ENCODE measurements at places on chromosomes 4 and X.

GRCh38 chr4:14994242-14994641 lies 8.0 kb upstream of the CPEB2 start:
- DNase-seq: no peak

GRCh38 chrX:111348429-111348828 lies 63.6 kb downstream of the DCX start:
- no peak for DNase-seq

DNA sequence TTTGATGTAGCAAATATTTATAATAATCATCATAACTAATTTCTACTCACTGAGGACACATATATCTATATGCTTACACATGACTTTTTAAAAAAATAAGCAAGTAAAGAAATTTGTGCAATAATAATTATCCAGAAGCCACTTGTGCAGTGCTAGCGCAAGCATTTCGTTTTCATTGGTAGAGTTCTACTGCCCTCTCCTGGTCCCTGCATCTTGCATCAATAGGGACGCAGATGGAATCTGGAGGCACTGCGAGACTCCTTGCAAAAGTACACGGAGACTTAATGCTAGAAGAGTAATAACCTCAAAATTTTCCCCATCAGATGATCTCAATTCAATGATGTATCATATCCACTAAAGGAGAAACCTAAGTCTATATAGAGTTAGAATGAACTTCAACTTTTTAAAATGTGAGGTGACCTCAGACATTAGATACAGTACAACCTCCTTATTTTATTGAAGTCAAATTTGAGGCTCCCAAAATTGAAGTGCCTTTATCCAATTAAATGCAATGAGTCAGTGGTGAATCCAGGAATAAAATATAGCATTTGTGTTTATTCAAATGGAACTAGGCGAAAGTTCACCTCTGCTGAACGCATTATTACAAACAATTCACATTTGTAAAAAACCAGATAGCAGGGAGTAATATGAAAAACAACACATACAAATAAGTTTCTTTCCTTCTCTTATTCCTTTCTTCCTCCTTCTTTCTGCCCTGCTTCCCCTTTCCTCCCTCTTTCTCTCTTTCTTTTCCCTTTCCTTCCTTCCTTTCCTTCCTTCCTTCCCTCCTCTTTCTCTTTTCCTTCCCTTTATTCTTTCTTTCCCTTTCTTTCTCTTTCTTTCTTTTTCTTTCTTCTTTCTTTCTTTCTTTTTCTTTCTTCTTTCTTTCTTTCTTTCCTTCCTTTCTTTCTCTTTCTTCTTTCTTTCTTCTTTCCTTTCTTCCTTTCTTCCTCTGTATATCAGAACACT lies 450.0 kb downstream of the ANKRD50 start:
- no peak for DNase-seq

DNA sequence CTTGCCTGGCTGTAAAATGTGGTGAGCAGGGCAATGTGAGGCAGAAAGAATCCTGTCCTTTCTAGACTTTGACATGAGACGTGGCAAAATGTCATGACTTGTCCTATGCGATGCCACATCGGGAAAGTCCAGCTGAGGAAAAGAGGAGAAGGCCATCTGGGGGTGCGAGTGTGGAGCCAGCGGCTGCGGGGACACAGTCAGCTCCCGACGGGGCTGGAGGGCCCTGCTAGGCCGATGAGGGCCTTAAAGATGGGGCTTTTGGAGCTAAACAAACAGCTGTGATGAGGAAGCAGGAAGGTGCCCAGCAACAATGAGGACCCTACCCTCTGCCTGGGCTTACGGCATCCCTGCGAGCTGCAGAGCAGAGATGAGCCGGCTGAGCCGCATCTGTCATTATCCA lies 7.7 kb downstream of the CPZ start:
- no peak for DNase-seq

- no peak for DNase-seq
Observed at GRCh38 chr4:101115887-101116286, 231.4 kb downstream of the PPP3CA start.

All from activated CD8-positive, alpha-beta memory T cell treated with anti-CD3 and anti-CD28 coated beads for 48 hours (primary cell).